Heart right ventricle (tissue), 16 donors: ENCODE measurements at places on chromosomes 12 and 14.

- DNase-seq, result no peak
Measured at GRCh38 chr12:93451423-93452158, 9.8 kb upstream of the UBE2N start.

GRCh38 chr14:52063052-52063462 is 5.8 kb downstream of the NID2 start:
- no peak for DNase-seq

DNA sequence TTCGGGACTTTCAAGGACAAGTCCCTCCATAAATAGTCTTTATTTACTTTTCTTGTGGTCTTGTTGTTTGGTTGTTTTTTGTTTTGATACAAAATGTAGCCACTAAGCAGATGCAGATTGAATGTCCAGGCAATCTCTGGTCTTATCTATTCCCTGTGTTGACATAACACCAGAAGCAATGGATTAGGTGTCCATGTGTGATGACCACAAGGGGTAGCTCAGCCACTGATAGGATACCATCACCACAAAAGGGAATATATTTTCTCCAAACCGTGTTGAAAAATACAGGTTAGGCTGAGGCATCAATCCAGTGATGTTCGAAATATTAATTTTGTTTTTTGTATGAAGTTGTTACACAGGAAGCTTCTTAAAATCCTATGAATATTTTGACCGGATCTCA is 196.3 kb downstream of the EPS8 start:
- no peak for DNase-seq

GRCh38 chr14:23158779-23159178 is 24.7 kb downstream of the SLC7A8 start:
- DNase-seq, result no peak

DNA sequence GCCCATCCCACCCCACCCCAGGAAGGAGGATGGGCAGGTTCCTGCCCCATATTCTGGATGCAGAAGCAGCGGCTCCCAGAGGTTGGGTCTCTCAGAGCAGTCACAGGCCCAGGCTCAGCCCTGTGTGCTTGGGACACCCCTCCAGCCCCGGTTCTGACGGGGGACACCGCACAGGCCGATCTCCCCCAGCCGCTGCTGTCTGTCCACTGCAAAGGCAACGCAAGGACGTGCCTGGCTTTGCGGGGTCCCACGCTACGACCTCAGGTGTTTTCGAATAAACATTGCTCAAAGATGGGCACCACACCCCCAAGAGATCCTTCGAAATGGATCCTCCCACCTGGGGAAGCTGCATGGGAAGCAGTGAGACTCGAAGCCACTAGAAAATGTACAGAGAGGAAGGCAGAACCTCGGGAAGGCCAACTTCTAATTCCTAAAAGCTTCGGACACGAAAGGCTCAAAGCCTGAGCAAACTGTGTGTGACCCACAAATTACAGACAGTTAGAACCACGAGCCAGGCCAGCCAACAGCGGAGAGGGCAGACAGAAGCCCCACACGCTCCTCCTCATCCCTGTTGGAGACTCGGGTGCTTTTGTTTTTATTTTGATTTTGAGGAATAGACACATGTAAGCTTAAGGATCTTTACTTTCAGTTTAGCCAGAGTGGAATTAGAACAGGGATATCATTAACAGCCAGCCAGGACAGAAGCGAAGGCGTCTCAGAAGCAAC is 10.8 kb downstream of the C14orf180 start:
- DNase-seq, result no peak

- no peak for DNase-seq
Measured at GRCh38 chr12:56256326-56256960, 1.7 kb downstream of the ANKRD52 start.

DNA sequence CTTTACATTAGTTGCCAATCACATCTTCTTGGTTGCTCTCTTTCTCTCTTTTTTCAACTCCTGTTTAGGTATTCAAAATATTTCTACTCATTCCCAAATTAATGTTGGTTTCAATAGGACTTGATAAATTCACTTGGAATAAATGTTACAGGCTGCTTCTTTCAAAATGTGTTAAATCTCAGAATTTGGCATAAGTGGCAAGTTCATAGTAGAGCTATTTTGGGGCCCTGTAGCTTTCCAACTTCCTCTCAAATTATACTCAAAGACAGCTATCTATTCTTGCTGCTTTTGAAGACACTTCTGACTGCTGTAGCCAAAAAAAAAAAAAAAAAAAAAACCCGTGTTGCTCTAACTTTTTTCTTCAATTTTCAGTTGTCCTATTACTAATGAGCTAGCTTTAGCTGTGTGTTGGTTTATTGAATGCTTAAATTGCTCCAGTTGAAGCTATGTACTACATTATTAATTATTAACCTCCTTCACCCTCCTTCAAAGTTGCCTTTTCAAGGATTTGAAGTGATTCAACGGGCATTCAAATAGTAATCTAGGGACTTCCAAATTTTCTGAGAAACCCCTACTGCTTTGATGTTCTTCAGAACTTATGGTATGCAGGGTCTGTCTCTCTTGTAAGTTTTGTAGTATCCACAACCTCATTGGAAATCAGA is 554.6 kb upstream of the FLRT2 start:
- DNase-seq, result no peak

DNA sequence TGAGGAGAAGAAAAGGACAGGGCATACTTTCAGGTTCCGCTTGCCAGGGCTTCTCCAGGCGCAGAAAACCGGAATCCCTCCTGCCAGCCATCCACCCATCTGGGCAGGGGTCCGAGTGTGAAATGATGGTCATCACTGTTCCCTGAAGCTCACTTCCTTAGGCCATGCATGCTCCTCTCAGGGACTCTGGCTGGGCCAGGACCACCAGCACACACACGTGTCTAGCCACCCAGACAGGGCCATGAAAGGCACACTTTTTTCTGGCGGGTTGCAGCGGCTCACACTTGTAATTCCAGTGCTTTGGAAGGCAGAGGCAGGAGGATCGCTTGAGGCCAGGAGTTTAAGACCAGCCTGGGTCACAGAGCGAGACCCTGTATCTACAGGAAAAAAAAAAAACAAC is 1.5 kb downstream of the TCL1A start:
- DNase-seq, result no peak

- DNase-seq, result no peak
Measured at GRCh38 chr12:130043685-130044406, 118.4 kb upstream of the FZD10 start.

- DNase-seq, result no peak
Measured at GRCh38 chr12:726281-727140, 25.9 kb upstream of the WNK1 start.

DNA sequence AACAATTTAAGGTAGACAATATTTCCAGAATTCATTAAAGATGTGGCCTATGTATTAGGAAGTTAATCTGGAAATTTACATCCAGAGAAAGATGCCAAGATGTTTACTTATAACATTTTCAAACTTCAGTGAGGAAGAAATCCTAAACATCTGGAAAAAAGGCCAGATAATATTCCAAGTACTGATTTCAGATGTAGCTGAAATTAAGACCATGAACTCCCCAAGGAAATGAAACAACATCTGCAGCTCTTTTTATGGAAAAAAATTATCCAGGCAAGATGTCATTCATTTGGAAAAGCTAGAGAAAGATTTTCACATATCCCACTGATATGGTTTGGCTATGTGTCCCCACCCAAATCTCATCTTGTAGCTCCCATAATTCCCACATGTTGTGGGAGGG is 35.0 kb downstream of the GNG2 start:
- no peak for DNase-seq

- no peak for DNase-seq
Measured at GRCh38 chr12:11959117-11959823, 111.5 kb upstream of the BCL2L14 start.

DNA sequence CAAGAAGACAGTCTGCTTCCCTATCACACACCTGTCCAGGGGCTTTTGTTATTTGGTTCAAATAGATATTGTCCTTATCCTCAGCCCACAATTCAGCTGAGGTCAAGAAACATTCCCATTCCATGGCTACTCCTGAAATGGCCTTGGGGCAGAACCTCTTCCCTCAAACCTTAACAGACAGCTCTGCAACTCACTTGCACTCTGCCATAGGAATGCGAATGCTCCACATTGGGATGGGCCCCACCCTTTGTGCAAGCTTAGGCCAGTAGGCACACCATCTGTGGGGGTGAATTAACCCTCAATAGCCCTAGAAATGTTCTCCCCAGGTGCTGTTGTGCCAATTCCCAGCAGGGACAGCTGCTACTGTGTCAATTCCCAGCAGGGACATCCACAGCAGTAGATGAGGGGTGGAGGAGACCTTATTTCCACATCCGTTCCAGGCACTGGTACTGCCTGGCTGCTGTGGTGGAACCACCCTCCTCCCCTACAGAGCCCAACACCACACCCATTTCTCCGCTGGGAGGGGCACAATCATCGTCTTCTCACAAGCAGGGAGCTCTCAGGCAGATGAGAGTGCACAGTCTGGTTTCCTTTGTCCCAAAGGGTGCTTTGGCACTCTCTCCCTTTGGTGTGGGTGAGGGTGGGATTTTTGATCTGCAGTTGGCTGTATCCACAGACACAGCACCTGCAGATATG is 42.3 kb upstream of the GLIPR1 start:
- no peak for DNase-seq
